ENCODE measurements at places on chromosomes 13 and 19.

DNA sequence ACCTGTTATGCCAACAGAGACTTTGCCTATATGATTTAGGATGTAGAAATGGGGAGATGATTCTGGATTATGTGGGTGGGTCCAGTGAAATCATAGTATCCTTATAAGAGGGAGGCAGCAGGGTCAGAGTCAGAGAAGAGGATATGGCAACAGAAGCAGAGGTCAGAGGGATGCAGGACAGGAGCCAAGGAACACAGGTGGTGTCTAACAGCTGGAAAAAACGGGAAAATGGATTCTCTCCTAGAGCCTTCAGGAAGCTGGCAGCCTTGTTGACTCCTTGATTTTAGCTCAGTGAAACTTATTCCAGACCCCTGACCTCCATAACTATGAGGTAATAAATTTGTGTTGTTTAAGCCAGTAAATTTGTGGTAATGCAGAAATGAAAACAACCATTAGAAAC is 28.8 kb upstream of the OXGR1 start:
- no peak for DNase-seq

DNA sequence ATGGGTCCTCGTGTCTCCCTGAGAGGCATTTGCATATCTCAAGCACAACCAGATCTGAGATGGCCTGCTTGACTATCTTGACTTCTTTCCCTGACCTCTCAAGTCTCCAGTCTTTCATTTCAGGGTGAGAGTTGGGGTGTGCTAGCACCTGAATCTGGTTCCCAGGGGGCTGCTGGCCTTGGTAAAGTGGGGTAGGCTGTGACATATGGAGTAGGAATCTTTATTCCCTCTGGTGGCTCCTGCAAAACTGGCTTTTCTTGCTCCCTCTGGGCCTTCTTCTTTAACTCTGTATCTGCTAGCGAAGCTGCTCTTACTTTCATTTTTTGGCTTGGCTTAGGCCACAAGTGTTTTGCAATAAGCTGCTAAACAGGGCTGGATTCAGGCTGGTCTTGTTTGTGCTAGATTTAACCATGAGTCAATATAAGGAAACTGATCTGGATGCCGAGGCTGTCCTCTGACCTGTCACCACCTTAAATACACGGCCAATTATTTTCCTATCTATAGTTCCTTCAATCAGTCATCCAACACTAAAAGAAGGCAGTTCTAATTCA is 42.3 kb downstream of the ZNF493 start:
- no peak for DNase-seq

DNA sequence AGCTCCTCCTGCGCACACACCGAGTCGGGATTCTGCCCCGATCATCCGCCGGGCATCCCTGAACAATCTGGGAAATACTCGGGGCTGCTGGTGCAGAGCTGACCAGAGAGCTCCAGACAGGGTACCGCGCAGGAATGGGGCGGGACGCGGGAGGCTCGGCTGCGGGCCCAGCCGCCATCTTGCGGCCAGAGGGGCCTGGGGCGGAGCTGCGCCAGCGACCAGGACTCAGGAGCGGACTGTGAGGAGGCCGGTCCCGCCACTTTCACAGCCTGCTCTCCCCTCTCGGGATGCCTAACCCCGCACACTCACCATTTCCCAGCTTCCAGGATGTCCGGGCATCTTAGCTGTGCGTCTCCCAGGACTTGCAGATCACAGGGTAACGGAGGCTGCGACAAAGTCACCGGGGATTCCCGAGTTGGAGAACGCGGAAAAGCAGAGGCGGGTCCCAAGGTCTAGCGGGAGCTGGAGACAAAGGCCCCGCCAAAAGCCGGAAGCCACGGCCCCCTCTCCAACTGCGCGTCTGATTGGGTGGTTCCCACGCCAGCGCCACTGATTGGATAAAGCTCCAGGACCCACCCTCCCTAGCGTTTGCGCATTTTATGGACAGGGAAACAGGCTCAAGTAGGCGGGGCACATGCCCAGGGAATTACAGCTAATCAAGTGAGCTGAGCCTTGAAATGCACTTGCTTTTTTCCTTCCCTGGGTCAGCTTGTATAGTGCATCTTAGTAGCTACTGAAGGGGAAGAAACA is 15.8 kb upstream of the ZNF43 start:
- peak; percentile 84 for DNase-seq

DNA sequence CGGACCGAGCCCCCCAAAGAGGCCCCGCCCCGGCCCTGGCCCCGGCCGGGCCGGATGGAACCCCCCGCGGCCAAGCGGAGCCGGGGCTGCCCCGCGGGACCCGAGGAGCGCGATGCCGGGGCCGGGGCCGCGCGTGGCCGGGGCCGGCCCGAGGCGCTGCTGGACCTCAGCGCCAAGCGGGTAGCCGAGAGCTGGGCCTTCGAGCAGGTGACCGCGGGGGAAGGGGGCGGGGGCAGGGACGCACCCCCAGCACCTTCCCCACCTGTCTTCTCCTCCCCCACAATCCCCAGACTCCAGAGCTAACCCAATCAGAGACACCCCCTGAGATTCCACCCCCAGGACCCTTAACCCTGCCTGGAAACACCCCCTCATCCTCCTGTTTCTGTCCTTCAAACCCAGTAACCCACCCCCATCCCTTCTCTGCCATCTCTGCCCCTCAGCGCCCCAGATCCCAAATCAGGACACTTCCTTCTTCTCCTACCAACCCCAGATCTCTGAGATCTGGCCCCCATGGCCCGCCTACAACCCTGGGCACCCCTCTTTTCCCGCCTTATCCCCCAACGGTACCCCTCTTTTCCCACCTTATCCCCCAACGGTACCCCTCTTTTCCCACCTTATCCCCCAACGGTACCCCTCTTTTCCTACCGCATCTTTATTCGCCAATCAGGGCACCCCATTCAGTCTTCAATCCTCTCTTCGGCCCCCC is 505 bp downstream of the ZSWIM4 start:
- DNase-seq: no peak

GRCh38 chr19:40594657-40595091 is 6.5 kb upstream of the LTBP4 start:
- DNase-seq: no peak
